Fibroblast of skin of right biceps (primary cell): ENCODE measurements at places on chromosomes 5 and 9.
A peak's percentile ranks its signal among the peaks of the same experiment; 100 is the strongest.

- DNase-seq: no peak
Measured at GRCh38 chr9:75532233-75533050, 358.0 kb upstream of the PCSK5 start.

DNA sequence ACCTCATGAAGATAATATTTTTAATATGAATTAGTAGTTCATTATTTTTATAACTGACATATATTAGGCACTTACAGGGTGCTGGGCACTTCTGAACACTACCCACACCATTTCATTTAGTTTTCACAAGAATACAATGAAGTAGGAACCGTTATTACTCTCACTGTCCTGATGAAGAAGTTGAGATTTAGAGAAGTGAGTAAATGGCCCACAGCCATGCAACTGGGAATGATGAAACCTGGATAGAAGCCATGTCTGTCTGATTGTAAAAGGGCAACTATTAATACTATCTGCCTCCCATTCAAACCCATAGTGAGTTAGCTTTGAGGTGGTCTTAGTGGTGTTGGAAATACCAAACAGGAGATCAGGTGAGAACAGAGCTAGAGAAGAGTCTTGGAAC is 29.6 kb upstream of the OTULINL start:
- DNase-seq: no peak

GRCh38 chr5:151703227-151703626 is 16.5 kb upstream of the SPARC start:
- DNase-seq: no peak

GRCh38 chr5:134570886-134571285 is 45.4 kb downstream of the JADE2 start:
- no peak for DNase-seq

GRCh38 chr5:133474851-133475590 is 137.3 kb downstream of the FSTL4 start:
- no peak for DNase-seq

DNA sequence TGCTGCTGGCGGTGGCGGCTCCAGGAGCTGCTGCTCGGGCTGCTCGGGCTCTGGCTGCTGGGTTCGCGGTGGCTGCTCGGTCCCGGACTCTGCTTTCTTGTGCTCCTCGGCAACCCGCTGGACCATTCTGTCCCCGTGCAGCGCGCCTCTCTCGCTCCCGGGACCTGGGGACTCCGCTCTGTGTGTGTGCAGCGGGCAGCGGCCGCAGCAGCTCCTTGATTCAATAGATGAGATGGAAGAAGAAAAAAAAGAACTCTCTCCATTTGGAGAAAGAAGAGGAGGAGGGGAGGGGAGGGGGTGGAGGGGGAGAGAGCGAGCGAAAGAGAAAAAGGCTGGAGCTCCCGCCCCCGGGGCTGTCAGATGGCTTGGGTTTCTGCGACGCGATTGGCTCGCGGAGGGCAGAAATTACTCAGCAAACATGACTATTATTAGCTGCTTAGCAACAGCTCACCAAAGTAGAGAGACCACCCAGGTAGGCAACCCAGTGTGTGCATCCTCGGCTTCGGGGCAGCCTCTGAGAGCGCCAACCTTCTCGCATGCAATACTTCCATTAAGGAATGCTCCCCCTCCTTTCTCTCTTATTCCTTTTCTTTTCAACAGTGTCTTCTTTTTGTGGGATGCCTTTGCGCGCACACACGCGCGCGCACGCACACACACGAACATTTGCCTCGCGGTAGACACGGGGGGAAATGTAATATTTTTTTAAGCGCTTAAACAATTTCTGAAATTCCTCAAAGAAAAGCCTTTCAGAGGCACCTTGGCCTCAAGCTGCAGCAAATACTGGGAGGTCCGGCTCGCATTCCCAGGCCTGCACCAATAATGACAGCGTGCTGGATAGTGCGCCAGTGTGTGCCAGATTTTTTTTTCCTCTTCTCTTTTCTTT is 7.6 kb downstream of the PTCH1 start:
- DNase-seq: peak; percentile 98

DNA sequence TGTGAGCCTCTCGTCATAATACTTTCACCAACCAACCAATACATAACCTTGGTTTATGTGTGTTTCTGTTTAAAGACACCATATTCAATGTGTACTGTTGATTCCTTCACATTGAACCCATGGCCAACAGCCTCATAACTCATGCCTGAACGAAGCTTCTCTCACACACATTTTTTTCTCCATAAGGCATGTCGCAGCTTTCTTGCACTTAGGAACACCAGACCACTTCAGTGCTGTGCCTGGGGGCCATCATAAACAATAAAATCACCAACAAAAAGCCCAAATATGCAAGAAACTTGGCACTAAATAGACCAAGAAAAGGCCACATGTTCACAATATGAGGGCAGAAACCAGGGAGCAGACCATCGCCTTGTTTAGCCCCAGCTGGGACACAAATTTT is 192.2 kb downstream of the ROR2 start:
- no peak for DNase-seq

- no peak for DNase-seq
Measured at GRCh38 chr9:100014846-100015245, 84.0 kb downstream of the ERP44 start.

DNA sequence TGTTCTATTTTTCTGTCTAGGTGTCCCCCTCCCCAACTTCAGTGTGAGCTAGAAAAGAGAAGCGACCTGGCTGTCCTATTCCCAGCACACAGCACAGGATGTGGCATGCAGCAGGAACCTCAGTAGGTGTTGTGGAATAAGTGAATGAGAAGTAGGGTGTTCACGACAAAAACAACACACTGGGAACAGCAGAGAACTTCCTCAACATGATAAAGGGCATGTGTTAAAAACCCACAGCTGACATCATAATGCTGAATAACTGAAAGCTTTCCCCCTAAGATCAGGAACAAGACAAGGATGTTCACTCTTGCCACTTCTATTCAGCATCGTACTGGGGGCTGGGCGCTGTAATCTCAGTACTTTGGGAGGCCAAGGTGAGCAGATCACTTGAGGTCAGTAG is 155.6 kb upstream of the ZNF618 start:
- no peak for DNase-seq
